Colonic mucosa (tissue), 4 donors: ENCODE measurements at places on chromosomes 6 and 20. TPM values are rescaled to one million over a fixed set of nuclear protein-coding genes. Genes with fewer than 3 reads are reported as not detected.

Gene KIF13A
- 43.7 TPM for total RNA-seq

Gene LINC00237
- total RNA-seq, result not detected

Gene LY86
- total RNA-seq, result 1.3 TPM

Gene SLC24A3
- total RNA-seq, result 3.6 TPM

Gene NR2E1
- not detected for total RNA-seq

Gene RBBP8NL
- 12.5 TPM for total RNA-seq

Gene TCF15
- total RNA-seq, result 0.22 TPM

Gene ARFGEF2
- 74.1 TPM for total RNA-seq

Gene RIPOR2
- 2.0 TPM for total RNA-seq

Gene RAET1L
- total RNA-seq, result 0.24 TPM

- DNase-seq, result no peak
These were observed 8.7 kb downstream of the LAMA4 start for GRCh38 chr6:112245511-112246203.

DNA sequence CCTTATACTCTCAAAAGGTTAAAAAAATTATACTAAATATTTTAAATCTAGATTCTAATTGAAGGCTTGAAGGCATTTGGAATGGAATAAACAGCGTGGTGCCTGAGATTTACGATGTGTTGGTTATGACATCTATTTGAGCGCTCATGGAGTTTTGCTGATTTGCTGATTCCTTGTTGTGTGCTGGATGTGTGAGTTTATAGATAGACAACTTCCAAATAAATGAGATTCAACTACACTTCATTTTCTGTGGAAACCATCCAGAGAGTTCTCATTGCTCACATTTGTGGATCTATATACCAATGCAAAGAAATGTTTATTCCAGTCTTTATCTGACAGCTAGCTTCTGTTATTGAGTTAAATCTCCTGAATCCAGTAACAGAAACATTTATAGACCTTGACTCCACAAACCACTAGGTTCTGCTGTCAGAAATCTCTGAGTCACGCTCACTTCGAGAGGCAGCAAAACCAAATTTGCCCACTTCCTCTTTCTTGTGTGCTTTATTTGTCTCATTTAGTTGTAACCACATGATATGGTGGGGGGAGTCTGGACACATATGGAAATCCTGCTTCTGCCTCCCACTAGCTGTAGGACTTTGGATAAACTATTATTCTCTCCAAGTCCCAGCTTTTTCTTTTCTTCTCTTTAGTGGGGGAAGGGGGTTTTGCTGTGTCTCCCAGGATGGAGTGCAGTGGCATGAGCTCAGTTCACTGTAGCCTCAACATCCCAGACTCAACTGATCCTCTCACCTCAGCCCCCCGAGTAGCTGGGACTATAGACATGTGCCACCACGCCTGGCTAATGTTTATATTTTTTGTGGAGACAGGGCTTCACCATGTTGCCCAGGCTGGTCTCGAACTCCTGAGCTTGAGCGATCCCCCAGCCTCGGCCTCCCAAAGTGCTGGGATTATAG lies 54.5 kb downstream of the IPCEF1 start:
- no peak for DNase-seq

- no peak for DNase-seq
These were observed 549.6 kb upstream of the CITED2 start for GRCh38 chr6:139923964-139924475.

DNA sequence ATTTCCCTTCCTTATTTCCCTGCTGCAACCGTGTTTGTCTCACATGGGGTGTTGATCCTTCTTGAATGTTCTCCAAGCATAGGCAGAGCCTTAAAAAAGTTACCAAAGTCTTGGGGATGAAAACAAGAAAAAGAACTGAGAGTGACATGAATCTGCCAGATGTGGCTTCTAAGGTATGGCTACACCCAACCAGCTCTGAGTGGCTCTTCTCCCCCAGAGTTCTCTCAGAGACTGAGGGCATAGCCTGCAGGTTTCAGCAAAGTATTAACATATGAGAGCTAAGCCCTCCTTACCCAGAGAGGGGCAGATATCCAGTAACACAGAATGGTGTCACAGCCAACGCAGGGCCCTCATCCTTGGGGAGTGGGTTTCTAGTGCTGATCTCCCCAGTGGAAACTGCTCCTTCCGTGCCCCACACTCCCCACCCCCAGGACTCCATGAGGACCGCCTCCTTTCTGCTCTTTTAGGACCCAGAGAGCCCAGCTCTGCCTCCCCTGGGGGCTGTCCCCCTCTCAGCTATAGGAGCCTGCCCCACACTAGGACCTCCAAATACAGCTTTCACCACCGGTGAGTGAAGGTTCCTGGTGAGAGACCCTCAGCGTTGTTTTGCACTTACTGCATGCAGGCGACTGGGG lies 23.3 kb upstream of the SGK2 start:
- DNase-seq, result no peak

GRCh38 chr20:5146099-5146668 lies 19.4 kb downstream of the CDS2 start:
- DNase-seq, result no peak

GRCh38 chr6:15994814-15995459 lies 133.9 kb upstream of the MYLIP start:
- DNase-seq, result no peak

DNA sequence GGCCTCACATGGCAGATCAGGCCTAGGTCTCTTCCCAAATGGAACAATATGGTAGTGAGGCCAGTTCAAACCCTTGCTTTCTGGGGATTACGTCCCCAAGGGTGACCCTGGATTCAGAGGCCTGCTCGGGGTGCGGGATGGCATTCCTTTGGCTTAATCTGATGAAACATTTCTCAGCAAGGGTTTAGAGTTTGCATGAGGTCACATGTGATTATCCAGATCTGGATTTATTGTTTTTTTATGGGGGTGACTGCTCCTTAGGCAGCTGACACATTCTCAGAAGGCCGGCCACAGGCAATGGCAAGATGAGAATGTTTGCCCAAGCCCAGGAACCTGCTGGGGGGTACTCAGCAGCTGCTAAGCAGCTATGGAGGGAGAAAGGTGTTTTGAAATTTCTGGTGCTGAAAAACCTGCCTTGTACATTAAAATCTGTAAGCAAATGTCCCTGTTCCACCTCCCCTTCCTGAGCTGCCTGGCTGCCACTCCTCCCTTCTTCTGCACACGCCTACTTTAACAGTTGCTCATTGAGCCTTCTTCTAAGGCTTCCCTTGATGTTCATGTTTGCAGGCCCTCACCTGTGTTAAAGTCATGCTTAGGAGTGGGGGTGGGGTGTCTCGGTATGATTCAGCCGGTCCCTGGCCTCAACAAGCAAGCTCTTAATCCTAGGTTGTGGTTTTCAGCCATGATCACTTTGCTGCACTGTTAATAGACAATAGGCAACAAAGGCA lies 37.9 kb upstream of the FUCA2 start:
- DNase-seq, result no peak

GRCh38 chr20:33477386-33478234 lies 12.3 kb upstream of the CBFA2T2 start:
- peak; percentile 81 for DNase-seq

- no peak for DNase-seq
These were observed 295.9 kb upstream of the FERMT1 start for GRCh38 chr20:6418732-6419131.

DNA sequence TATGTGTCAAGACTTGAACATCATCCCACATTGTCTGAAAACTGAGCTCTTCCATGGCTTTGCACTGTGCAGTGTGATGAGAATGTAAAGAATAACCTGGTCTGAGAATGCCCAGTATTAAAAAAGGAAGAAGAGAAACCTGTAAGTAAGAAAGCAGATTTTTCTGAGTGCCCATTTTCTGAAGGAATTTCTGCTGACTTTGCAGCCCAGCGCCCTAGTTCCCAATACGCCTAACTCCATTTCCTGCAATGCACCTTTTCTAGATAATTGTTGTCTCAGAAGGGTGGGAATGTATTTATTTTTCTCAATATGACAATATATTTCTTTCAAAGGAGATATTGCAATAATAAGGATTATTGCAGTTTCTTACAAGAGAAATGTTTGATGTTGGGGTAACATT lies 231.5 kb downstream of the HAO1 start:
- no peak for DNase-seq

- no peak for DNase-seq
These were observed 38.1 kb downstream of the PNLDC1 start for GRCh38 chr6:159838020-159838744.

DNA sequence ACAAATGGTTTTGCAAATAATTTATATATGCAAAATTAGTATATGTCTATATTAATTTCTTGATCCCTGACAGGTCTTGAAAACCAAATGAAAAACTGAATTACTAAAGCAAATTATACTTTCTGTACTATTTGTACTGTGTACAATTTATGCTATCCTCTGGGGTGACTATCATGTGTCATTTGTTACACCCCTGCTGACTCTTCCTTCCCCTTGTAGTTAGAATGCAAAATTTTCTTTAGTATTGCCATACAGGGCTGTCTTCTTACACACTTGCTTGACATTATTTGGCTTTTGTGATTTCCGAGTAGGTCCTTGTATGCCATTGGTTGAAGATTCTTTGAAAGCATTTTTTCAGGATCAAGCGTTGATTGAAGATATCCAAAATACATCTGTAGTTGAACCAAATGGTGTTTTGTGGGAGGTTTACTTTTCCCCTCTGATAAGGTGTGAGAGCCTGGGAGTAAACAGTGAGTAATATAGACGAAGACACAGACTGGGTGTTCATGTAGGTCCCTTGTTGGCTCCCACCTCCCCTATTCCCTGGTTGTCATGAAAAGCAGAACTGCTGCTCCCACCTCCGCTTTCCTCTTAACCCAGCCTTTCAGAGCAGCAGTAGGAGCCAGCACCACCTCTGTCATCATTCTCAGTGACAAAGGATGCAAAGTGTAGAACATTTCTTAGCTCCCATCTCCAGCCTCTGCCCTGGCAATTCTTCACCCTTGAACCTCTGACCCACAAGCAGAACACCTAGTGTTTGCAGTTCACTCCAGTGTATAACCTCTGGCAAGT lies 29.0 kb downstream of the NCOA7 start:
- no peak for DNase-seq

DNA sequence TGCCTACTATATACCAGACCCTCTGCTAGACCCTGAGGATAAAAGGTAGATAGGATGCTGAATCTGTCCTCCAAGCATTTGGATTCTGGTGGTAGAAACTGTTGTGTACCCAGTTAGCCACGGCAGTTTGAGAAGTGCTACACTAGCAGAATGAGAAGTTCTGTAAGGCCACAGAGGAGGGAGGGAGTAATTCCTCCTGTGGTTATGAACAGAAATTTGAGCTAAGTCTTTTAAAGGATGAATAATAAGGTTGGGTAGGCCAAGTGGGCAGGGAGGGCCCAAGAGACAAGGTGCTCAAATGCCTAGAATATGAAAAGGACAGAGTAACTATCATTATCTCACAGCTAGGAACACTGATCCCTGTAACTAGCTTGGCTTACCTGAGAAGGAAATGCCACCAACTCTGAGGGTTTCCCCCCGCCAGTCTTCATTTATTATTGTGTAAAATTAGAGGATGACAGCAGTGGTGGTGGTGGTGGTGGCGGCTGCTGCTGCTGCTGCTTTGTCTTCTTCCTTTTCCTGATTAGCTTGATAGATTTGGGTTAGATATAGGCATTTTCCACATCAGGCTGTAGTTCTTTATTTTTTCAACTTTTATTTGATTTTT lies 243.3 kb downstream of the PRL start:
- DNase-seq, result no peak

DNA sequence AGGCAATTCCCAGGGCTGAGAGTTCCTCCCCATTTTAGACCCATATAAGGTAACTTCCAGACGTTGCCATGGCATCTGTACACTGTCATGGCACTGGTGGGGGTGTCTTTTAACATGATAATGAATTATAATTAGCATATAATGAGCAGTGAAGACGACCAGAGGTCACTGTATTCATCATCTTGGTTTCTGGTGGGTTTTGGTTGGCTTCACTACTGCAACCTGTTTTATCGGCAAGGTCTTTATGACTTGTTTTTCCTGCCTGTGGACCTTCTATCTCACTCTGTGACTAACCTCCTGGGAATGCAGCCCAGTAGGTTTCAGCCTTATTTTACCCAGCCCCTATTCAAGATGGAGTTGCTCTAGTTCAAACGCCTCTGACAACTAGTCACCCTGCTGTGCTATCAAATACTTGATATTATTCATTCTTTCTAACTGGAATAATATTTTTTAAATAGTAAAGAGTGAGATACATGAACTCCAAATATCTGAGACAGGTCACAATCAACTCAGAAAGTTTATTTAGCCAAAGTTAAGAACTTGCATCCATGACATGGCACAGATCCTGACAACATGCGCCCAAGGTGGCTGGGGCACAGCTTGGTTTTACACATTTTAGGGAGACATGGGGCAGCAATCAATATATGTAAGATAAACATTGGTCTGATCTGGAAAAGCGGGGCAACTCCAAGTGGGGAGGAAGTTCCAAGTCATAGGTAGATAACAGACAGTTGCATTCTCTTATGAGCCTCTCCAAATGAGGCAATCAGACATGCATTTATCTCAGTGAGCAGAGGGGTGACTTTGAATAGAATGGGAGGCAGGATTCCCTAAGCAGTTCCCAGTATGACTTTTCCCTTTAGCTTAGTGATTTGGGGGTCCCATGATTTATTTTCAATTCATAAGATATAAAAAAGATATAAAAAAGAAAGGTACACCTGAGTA lies 1.2 kb upstream of the UFL1 start:
- peak; percentile 59 for DNase-seq

DNA sequence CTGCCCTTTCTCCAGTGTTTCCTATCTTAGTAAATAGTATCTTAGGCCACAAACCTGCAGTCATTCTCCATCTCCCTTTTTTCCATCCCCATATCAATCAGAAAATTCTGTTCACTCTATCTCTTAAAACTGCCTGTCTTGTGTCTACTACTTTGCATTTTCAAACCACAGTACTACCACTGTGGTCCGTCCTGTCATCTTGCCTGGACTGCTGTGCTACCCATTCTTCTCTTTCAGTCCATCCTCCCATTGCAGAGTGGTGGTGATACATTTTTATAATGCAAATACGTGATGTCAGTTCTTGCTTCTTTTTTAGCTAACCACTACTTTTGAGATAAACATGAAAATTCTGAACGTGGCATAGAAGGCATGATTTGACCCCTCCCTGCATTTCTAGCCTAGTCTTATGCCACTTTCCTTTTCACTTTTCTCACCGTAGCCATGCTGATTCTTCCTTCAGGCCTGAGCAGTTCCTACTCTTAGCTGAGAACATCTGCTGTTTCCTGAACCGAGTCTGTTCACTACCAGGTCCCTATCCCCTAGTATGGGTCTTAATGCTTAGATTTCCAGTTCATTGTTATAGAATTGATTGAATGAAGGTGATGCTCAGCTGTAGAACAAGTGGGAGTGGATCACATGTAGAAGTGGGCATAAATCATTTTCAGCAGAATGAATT lies 13.8 kb downstream of the TBPL1 start:
- DNase-seq, result no peak

GRCh38 chr20:15756002-15756753 lies 817.1 kb downstream of the KIF16B start:
- no peak for DNase-seq

GRCh38 chr6:80179695-80180094 lies 73.2 kb downstream of the BCKDHB start:
- DNase-seq, result no peak
